ENCODE measurements at places on chromosomes 13 and 19.

GRCh38 chr13:111977179-111977506 lies 89.8 kb upstream of the SOX1 start:
- peak; percentile 58 for DNase-seq

DNA sequence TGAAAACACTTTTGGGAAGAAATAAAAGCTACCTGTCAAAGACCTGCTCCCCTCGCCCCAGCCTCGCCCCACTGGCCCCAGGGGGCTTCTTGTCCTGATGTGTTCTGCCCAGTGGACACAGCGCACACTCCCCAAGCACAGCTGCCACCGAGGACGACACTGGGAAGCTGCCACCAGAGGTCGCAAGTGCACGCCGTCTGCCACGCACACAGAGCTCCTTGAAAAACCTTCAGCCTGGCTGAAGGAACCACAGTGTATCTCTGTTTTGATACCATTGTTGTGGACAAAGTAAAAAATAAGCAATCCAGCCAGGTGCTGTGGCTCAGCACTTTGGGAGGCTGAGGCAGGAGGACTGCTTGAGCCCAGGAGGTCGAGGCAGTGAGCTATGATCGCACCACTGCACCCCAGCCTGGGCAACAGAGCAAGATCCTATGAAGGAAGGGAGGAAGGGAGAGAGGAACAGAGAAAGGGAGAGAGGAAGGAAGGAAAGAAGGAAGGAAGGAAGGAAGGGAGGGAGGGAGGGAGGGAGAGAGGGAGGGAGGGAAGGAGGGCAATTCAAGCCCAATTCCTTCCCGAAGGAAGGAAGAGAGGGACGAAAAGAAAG lies 57.3 kb downstream of the CEBPG start:
- DNase-seq: peak; percentile 87

DNA sequence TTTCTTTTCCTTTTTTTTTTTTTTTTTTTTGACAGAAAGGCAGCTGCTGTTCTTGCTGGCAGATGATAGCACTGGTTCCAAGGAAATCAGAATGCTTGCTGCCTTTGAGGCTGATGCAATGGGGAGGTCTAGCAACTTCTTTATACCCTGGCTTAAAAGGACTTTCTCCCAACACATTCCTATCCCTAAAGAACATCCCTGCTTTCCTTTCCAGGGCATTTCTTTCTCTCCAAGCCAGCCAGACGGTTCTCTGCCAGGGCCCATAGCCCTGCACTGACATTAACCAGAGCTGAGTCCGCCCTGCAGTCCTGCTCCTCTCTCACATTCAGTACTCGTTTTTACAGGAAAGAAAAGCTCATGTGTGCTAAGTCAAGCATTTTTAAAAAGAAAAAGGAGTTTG lies 133.9 kb upstream of the WASF3 start:
- DNase-seq: no peak

GRCh38 chr19:35559281-35559659 lies 4.2 kb downstream of the ATP4A start:
- DNase-seq: no peak
